GM18507 (cell line): ENCODE measurements at places on chromosomes 7 and 10.

GRCh38 chr10:79051766-79052165 is 17.0 kb upstream of the ZMIZ1 start:
- no peak for DNase-seq

DNA sequence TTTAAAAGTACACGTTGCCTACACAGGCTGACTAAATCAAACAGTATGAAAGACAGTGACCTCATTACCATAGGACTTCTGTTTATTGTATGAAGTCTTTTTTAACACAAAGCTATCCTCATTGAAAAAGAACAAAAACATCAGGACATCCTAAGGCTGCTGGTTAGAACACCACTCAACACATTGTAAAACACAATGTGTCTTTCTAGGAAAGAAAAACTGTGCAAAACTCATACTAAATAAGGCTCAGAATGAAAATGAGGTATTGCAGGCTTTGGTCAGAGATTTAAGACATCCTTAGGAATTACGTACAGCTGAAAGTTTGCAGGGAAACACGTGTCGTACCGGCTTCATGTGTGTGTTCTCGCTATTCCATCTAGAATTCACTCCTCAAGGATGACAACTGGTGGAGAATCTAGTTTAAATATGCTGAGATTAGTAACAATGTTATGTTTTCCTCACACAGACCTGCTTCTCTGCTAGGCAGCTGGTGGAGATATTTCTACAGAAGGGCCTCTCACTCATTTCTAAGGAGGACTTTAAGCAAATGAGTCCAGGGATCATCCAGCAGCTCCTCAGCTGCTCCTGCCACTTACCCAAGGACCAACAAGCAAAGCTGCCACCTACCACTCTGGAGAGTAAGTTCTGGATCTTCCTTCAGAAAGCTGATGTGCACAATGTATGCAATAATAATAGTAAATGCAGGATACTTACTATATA is 29.3 kb downstream of the SLC39A12 start:
- no peak for DNase-seq

DNA sequence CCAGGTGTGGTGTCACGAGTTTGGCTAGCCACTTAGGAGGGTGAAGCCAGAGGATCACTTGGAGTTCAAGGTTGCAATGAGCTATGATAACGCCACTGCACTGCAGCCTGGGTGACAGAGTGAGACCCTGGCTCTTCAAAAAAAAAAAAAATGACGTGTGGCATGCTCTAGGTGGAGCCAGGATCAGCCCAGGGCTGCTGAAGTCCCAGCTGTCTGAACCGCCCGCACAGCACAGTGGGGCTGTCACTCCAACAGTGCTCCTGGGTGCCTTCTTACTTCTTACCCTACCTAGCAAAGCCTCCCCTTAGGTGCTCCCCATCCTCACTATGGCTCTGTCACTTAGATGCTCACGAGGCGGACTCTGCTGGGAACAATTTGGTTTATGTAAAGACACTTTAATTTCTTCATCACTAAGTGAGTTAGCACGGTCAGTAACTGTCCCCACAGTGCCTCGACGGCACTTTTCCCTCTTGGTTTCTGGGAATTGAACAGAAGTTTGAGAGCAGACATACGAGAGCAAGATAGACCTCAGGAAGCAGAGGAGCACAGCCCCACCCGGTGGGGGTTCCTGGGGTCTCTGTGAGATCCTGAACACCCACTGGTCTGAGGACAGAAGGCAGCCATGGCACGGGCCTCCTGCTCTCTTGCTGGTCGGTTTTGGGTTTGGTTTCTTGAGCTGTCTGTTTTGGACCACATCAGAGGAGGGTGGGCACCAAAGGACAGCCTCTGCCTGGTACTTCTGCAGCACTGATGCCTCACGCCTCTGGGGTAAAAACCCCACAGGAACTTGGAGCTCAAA is 66.2 kb upstream of the BTBD16 start:
- DNase-seq, result no peak

DNA sequence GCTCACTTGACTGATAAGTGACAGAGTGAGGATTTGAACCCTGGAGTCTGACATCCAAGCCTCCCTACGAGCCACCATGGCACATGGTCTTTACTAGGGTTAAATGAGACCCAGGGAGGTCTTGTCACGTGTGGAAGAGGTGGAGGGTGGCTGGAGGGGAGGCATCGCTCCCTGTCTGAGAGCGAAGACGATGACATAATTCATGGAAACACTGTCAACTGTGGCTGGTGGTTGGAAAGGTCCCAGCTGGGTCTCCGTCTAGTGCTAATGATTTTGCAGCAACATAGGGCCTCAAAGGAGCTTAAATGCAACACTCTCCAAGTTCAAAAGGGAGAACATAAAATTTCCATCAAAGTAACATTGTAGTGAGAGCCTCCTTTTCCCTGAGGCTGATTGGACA is 99.9 kb upstream of the BAIAP2L1 start:
- no peak for DNase-seq

GRCh38 chr10:97508342-97508741 is 9.6 kb downstream of the UBTD1 start:
- no peak for DNase-seq

DNA sequence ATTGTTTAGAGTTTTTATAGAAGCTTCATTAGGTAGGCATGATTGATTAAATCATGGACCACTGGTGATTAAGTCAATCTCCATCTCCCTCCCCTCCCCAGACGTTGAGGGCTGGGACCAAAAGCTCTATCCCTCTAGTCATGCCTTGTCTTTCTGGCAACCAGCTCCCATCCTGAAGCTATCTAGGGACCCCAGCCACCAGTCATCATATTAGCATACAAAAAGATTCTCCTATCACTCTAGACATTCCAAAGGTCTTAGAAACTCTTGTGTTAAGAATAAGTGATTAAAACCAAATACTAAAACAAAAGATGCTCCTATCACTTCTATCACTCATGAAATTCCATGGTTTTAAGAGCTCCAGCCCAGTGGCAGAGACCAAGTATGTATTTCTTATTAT is 178.2 kb downstream of the RAPGEF5 start:
- DNase-seq, result no peak

GRCh38 chr7:150388306-150388705 is 9.2 kb downstream of the ZNF775 start:
- DNase-seq, result no peak

DNA sequence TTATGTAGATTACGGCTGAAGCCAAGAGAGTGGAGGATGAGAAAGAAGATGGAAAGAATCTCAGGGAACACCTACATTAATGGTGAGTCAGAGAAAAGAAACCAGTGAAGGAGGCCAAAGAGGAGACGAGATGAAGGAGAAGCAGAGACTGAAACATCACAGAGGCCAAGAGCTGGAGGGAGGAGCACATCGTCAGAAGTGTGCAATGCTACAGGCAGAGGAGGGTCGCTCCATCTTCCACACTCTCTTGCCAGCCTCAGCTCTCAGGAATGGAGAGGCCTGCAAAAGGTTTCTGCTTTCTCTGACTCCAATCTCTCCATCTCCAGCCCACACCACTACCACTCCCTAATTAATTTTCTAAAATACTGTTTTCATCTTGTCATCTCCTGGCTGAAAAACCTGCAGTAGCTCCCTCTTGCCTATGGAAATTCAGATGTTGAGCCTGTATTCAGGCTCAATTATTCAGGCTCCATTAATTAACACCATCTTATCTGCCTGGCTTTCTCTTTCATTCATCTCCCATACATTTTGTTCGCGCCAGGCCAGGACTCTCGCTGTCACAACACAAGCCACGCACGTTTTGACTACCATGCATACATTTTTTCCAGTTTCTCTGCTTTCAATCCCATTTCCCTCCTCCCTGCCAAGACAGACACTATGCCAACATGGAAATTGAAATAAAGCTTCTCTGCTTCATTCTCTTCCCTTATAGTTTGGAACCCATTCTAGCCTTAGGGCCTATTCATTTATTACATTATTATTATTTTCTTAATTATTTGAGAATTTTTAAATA is 165.8 kb downstream of the INHBA start:
- DNase-seq, result no peak

DNA sequence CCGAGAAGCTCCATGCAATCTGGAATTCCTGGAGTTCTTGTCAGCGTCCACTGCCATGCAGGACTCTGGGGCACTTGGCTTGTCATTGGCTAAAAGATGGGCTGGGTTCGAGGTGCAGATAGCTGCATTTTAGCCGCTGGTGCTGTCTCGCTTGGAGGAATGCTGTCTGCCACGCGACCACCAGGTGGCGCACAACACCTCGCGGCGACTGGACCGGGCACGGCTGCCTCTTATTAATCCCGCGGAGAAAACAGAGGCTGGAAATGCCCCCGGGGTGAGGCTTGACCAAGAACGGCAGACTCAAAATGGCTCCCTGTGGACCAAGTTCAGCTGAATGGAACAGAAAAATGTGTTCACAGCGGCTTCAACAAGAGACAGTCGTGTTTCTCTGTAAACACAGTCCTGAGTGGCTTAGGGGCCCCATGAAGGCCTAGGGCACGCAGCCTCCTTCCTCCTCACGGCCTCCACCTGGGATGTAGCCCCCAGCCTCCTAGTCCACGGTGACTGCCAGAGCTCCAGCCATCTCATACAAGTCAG is 46.2 kb downstream of the AOC1 start:
- DNase-seq, result peak; percentile 60

- DNase-seq, result no peak
Observed at GRCh38 chr7:69162326-69162725, 435.9 kb upstream of the AUTS2 start.

- no peak for DNase-seq
Observed at GRCh38 chr7:67653856-67654454, 657.3 kb downstream of the TYW1 start.

GRCh38 chr10:130766071-130766470 is 545.5 kb downstream of the TCERG1L start:
- no peak for DNase-seq

GRCh38 chr7:104040666-104041065 is 51.2 kb upstream of the RELN start:
- no peak for DNase-seq

DNA sequence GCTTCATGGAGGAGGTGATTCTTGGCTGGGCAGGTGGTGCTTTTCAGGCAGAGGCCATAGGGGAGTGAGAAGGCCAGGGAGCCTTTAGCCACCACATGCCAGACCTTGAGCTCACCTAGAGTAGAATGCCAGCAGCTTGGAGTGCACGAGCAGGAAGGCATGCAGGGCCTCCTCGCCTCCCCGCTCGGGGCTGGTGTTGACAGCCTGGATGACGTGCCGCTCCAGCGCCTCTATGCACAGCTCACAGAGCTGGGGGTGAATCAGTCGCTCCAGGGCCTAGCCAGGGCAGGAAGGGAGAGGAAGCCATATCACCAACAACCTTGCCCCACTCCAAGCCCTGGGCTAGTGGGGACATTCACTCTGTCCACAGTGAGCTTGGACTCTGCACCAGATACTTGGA is 15.7 kb downstream of the HPS1 start:
- no peak for DNase-seq
